ENCODE measurements at places on chromosomes 5 and 9.

DNA sequence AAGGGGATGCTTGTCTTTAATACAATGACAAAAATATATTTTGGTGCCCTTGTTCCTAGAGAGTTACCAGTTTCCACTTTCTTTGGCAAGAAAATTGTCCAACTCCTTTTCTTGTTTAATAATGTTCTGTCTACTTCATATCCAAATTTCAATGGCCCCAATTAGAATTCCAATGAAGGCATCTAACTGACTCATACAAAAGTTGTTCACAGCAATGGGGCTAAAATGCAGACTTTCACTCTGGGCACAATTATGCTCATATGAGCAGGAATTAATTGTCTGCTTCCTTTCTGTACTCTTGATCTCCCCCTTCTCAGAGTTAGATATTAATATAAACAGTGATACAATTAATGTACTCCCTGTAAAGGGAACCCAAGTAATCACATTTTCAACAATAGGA lies 42.1 kb upstream of the ZNF622 start:
- DNase-seq: no peak

GRCh38 chr5:50711280-50711679 lies 44.8 kb downstream of the PARP8 start:
- DNase-seq: peak; percentile 15

DNA sequence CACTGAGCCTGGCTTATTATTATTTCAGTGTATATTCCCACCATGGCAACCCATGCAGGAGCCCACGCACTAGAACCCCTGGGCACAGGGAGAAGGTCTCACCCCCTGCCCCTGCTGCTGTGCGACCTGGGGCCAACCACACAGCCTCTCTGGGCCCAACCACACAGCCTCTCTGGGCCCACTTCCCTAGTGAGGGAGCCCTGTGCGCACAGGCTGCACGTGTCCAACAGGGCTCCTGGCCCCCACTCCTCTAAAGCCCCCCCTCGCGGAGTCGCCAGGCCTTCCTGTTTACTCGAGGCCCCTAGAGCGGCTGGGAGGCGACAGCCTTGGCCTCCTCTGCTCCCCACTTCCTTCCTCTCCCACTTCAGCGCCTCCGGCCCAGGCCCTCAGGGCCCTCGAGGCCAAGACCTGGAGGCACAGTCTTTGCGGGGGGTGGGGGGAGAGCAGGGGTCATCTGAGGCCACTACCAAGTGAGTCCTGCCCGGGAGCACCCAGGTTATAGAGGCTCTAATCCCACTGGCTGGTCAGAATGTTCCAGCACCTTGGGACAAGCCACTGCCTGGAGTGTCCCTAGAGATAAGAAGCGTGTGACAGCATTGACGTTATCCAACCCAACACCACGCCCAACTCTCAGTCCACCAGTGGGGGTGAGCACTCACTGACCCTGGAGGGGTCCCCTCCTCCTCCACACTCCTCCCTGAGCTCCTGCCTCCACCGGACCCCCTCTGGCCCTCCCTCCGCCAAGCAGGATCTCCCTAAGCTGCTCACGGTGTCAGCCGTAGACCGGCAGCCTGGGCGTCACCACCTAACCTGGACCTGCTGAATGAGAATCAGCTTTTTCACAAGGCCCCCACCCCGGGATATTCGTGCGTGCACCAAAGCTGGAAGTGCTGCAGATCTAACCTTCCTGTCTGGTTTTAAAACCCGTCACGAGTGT lies 7.9 kb upstream of the ENG start:
- peak; percentile 72 for DNase-seq

DNA sequence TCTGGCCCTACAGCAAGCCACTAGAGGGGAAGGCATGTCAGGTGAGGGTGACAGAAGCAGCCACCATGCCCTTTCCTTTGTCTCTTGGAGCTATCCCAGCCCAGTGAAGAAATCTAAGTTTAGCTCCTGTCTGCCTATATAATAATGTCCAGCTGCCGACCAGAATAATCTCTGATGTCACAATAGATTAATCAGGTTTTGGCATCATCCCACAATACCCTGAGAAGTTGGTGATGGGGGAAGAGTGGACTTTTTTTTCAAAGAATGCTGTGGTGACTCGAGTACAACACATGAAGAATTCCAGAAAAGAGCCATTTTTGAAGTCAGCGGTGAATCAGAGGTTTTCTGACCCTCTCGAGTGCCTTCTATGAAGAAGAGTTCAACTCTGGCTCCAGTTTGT lies 1.7 kb upstream of the TSLP start:
- DNase-seq: no peak

DNA sequence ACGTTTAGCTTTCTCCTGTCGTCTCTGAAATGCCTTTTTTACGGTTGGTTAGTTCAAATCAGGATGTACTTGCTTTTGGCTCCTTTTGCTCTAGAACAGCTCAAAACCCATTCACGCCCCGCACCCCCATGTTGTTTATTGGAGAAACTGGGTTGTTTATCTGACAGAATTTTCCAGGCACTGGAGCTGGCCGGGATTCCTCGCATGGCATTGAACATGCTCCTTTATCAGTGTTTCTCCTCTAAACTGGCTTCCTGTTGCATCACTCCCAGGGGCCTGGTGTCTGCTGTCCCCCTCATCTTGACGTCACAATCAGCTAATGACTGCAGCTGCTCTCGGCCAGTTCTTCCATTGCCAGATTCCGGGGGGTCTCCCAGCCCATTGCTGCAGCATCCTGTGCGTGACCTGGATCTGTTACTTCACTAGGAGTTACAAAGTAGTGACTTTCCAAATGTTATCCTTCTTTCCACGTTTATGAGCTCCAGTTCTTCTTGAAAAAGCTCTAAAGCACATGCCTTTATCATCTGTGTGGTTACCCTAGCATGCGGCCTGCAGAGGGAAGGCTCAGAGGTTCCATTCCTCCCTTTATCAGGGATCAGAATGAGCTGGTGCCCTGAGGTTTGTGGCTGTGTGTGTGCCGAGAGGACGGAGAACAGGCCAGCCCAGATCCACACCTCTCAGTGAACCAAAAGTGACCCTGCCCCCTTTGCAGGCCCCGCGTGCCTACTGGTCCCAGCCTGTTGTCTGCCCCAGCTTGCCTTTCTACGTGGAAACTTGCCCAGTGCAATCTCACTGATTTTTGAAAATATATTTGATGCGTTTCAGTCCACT lies 27.5 kb downstream of the FAM163B start:
- no peak for DNase-seq

- no peak for DNase-seq
Measured at GRCh38 chr9:3177936-3178335, 334.0 kb upstream of the PUM3 start.

DNA sequence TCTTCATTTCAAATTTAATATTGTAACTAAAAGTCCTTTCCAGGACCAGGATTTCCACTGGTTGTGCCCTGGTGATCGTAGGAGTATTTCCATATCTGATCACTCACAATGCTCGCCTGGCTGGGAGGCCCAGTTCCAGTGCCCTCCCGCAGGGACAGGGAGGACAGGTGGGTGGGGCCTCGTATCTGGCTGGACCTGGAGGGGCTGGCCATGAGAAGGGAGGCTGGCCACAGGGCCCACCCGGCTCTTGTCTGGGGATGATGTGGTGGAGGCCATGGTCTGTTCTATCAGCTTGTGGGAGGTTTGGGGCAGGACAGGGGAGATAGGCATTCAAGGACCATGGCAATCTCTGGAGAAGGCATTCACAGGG lies 286.4 kb downstream of the GADD45G start:
- DNase-seq: no peak

DNA sequence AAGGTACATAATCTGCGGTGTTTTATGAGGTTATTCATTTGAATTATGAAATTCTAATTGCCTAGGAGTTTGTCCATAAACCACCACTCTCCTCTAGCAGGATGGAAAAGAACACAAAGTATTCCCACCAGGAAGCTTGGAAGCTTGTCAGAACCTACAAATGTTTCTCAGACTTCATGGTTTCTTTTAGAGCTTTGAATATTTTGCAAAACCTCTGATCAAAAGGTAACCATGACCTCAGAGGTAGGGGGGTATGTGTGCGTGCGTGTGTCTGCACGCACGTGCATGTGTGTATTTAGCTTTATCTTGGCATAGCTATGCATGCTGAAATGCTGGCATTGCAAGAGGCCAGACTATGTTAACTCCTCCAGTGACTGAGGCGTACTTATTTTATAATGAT lies 847.0 kb downstream of the TLE1 start:
- no peak for DNase-seq

DNA sequence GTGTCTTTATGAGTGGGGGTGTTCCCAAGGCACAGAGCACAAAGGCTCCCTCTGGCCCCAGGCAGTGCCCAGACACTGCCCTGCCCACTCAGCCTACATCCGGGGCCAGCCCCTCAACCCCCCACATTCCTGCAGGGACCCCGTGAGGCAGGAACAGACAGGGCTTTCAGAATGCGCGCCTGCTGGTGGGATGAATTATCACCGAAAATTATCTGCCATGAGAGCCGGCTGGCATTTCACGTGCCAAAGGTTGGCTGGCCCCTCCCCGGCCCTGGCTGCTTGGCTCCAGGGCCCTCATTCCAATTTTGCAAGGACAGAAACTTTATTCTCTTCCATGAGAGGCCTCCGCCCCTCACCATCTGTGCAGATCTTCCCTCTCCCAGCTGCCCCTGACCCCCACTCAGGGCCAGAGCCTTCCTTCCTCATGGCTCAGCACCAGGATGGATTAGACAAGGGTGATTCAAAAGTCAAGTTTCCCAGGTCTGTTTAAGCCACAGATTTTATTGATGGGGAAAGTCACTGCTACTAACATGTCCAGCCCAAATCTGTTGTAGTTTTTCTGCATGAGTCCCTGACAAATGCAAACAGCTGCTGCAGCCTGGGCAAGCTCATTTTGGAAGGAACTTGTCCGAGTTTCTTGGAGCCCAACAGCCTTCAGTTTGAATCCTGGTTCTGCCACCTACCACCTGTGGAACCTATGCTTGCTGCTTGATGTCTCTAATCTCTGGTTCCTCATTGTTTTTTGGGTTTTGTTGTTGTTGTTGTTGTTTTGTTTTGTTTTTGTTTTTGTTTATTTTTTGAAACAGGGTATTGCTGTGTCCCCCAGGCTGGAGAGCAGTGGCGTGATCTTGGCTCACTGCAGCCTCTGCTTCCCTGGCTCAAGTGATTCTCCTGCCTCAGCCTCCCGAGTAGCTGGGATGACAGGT lies 32.3 kb upstream of the WDR38 start:
- no peak for DNase-seq

- DNase-seq: no peak
Measured at GRCh38 chr5:82560561-82560960, 282.4 kb upstream of the RPS23 start.

DNA sequence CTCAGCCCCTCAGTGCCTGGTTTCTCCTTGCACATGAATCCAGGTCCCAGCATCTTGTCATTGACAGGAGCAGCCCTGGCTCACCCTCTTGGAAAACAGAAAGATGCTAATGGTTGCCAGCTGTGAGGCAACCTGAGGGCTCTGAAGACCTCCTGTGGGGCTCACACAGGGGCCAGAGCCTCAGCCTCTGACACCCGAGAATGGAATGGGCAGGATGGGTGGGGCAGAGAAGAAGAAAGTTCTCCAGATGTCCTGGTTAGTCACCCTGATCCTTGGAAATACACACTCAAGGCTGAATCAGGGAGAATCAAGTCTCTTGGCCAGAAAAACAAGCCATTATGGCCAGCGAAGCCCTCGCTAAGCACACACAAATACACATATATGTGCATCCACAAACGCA lies 32.3 kb upstream of the SPATA31E1 start:
- no peak for DNase-seq

- DNase-seq: no peak
Measured at GRCh38 chr5:74127381-74128320, 501.7 kb downstream of the ARHGEF28 start.

GRCh38 chr5:111347021-111347420 lies 122.8 kb downstream of the CAMK4 start:
- DNase-seq: no peak

DNA sequence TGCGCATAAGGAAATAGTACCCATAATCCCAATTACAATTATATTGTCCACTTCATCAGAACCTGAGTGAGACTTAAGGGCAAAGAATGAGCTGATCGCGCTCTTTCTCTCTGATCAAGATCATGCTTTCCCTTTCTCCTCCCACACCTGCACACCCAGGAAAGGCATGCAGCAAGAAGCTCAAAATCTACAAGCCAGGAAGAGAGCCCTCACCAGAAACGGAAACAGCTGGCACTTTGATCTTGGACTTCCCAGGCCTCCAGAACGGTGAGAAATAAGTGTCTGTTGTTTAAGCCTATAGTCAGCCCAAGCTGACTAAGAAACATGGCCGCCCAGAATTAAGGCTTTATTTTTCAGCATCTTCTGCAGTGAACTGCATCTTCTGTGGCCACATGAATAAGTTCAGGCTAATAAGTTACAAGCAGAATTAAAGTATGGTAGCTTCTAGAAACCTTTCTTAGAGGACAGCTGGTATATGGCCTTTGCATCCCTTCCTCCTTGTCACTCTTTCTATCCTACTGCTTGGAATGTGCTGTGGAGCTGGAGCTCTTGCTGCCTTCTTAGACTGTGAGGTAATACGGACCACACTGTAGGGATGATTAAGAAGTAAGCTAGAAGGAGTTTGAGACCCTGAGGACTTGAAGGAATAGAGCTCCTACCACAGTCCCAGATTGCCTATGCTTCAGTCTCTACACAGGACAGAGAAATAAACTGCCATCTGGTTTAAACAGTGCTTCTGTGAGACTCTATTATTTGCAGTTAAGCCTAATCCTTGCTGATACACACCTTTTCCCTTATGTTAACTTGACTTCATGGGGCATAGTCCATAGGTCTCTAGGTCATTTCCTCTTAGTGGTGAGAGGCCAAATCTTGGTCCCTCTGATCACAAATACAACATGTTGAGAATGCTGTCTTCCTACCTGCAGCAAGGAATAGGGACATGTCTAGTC lies 17.2 kb downstream of the OR2S2 start:
- no peak for DNase-seq

DNA sequence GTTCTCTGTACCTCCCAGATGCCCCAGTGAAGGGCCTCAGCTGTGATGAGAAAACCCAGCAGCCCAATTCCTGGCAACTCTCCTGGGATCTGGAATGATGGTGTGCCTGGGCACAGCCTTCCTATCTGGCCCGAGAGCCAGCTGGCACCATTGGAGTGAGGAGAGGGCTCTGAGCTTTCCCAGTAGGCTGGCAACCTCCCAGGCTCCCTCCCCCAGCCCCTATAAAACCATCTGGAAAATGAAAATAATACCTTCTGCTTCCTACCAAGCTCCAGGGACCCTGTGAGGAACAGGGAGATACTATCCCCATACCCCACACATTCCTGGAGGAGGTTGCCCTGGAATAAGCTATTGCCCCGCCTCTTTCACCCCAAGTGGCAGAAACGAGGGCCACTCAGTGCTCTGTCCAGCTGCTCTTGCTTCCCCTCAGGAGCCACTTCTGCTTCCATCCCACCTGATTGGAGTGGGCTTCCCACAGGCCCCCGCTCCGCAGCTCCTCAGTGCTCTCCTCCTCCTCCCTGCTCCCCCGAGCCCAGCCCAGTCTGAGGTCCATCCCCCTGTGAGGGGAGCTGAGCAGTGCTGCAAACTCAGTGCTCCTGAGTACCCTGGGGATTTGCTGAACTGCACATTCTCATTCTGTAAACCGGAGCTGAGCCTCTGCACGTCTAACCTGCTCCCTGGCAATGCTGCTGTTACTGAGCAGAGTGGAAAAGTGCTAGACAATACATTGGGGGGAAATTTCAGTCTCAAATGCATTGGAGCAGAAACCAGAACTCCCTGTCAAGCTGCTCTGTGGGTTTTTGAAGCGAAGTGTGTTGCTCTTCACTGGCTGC lies 74.7 kb downstream of the THBS4 start:
- DNase-seq: no peak

Data from GM13976 (cell line).